ENCODE measurements at places on chromosomes 7 and 10.

DNA sequence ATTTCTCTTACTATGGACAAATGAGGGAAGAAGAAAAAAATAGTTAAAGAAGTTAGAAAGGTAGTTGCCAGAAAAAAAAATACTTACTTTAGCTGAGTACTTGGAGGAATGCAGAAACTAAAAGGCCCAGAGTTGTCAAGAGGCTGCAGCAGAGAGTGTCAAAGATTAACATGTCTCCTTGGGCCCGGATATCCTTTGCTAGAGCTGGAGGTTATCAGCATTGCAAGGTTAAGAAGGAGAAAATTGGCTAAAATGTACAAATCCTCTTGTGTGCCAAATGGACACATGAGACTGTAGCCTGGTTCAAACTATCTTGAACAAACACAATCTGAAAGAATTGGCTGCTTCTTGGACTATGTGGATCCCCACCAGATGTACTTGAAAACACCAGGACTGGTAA lies 377.0 kb downstream of the SEMA3D start:
- DNase-seq = no peak

GRCh38 chr10:20596065-20596755 lies 300.9 kb downstream of the NEBL start:
- no peak for DNase-seq

DNA sequence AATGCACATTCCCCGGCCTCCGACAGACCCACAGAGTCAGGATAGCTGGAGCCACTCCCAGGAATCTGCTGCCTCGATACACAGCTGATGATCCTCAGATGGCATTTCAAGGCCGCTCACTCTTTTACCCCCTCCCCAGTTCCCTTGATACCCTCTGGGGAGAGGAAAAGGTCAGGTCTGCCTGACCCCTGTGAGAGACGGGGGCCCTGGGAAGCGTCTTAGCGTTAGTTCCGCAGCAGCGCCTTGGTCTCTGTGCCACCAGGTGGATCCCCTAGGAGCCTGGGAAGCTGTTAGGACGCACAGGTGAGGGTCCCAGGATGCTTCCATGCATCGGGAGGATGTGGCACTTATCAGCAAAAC lies 420.5 kb upstream of the FOXK1 start:
- DNase-seq = no peak

- DNase-seq = no peak
Measured at GRCh38 chr7:127988751-127989150, 42.5 kb downstream of the LRRC4 start.

- peak; percentile 2 for DNase-seq
Measured at GRCh38 chr7:44962483-44963251, 16.1 kb downstream of the MYO1G start.

DNA sequence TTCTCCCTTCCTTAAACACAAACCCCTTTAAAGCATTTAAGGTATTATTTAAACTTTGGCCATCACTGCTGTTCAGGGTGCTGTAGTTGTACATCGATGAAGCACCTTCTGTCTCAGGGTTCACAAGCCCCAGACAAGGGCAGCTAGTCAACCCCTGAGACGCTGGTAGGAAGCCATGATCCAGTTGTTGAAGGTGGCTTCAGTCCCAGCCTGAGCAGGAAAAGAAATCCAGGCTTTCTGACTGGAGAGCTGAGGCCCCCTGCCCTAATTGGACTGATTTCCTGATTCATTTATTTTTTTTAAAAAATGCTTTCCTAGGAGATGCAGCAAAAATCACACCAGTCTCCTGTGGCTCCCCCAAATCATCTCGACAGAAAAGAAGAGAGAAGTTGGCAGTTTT lies 15.8 kb downstream of the CPA1 start:
- no peak for DNase-seq

DNA sequence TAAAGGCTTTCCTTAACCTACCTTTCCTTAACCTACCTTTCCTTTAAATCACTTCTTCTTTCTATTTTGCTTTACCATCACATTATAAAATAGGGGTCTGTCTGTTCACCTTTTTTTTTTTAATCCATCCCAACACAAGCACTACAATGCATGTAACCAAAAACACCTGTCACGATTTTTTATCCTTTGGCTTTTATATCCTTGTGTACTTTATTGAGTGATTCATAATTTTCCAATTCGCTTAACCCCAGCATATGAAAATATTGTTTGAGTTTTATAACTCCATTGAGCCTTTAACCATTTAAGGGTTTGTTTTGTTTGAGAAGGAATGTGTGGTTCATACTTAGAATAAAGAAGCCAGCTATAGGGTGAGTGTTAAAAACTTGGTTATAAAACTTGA lies 132.2 kb downstream of the CHRM2 start:
- no peak for DNase-seq

- no peak for DNase-seq
Measured at GRCh38 chr7:43914795-43915194, 8.4 kb upstream of the URGCP start.
